ENCODE measurements at places on chromosomes 12 and 14. TPM values are rescaled to one million over a fixed set of nuclear protein-coding genes. Genes with fewer than 3 reads are reported as not detected.

Gene CFAP251
- 1.4 TPM for total RNA-seq

Gene NUBPL
- total RNA-seq = 8.7 TPM

Gene RDH12
- total RNA-seq = not detected

Gene STAB2
- total RNA-seq = not detected

Gene VDR
- 10.1 TPM for total RNA-seq

Gene ZFYVE1
- total RNA-seq = 3.9 TPM

Gene SLIRP
- total RNA-seq = 740 TPM

All from A375 (cell line).